ENCODE measurements at places on chromosomes 11 and 22.
A peak's percentile ranks its signal among the peaks of the same experiment; 100 is the strongest.

DNA sequence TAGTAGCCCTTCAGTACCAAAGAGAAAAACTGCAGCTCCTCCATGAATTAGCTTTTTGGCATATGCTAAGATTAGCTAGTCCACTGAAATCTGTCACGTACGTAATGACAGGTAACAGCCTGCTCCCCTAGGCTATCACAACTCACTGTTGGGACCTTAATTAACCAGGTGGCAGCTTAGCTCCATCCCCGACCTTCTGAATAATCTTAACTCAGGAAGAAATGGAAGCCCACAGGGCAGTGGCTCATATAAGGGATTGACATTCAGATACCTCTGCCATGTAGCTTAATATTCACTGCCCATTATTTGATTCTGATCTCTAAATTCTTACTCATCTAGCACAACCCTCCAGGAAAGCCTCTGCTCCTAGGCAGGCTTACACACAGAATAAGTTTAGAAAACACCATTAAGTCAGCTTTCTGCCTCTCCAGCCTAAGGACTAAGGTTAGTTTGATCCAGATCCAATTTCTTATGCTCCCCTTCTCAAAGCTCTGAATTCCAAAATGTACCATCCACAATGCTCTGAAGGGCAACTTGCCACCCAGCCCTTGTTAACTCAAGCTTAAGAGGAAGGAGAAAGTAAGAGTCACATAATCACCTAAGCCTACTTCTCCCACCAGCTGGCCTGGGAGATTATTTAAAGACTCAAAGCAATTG lies 5.0 kb downstream of the HSPA8 start:
- no peak for DNase-seq

DNA sequence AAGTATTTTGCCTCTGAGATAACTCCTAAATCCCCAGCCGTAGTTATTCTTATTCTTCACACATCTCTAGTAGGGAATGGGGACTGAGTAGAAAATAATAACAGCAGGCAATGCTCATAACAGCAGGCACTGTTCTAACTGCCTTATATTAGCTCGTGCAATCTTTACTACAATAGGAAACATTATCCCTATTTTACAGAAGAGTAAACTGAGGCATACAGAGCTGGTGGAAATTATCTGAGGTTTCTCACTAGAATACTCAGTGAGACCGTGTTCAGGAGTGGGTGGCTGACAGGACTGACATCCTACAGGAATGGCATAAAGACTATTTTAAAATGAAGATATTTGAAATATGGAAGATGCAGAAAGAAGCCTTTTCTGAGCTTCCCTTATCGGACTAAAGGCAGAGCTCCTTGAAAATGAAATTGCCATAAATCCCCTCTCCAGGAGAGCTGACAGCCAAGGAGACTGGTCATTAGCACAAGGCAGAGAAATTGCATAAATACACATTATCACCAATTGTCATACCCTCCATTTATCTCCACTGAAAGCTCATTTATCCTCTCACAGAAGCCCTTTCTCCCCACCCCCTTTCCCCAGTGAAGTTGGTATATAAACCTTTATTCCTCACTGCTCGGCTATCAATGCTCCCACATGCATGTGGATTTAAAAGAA lies 93.9 kb downstream of the RASSF10 start:
- no peak for DNase-seq

DNA sequence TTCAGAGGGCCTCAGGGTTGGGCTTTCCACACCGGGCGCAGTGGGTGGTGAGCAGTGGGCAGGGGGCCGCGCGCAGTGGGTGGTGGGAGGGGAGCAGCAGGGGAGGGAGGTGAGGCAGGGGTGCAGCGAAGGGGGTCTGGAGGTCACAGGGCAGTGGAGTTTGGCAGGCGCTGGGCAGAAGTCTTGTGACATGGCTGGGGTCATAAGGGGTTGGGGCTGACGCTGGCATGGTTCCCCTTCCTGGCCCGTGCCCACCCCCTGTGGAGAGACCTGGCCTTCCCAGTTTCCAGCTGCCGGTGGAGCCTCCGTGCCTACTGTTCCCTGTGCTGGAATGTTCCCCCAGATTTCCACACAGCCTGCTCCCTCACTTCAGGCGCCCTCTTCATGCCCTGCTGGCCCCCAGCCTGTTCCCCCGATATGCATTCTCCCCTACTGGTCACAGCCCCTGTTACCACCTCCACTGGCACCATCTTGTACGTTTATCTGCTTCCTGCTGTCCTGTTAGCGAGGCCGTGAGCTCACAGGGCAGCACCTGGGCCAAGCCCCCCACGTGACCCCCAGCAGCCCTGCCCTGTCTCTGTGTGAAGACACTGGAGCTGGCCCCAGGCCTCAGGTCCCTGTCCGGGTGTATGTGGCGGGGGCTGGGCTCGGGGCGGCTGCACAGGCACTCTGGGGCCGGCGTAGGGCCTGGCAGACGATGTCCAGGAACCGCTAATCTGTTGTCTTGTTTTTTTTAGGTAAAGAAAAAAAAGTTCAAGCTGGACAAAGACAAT lies 111.6 kb downstream of the KCNQ1OT1 start:
- no peak for DNase-seq

DNA sequence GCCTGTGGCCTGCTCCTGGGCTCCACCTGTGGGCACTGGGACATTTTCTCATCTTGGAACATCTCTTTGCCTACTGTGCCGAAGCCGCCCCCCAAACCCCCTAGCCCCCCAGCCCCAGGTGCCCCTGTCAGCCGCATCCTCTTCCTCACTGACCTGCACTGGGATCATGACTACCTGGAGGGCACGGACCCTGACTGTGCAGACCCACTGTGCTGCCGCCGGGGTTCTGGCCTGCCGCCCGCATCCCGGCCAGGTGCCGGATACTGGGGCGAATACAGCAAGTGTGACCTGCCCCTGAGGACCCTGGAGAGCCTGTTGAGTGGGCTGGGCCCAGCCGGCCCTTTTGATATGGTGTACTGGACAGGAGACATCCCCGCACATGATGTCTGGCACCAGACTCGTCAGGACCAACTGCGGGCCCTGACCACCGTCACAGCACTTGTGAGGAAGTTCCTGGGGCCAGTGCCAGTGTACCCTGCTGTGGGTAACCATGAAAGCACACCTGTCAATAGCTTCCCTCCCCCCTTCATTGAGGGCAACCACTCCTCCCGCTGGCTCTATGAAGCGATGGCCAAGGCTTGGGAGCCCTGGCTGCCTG lies 1.4 kb downstream of the SMPD1 start:
- DNase-seq: no peak

DNA sequence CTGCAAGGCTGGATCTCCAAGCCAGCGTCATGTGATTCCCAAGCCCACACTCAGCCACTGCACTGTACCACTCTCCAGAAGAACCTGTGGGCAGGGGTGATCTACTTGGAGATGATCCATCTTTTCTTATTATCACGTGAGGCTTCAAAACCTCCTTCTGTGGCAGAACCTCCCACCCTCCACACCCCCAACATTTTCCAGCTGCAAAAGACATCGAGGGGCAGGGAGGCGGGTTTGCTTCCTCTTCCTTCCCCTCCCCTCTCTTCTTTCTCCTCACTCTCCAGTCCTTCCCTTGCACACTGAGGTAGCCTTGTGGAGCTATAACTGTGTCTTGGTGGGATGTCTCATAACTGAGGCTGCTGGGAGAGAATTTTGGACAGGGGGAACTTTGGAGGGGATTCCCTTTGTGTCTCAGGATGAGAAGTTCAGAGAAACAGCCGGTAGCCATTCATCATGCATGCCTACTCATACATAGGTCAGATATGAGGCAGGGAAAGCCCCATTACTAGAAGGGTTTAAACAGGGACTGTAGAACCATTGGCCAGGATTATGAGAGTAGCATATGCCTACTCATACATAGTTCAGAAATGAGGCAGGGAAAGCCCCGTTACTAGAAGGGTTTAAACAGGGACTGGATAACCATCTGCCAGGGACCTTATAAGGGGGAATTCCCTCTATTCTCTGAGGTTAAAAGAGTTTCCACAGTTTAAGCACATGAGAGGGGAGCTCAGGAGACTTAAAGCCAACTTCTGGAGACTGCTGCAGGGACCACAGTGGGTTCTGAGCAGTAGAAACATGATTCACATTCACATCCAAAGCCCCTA lies 420.7 kb upstream of the CADM1 start:
- DNase-seq: peak; percentile 1

- no peak for DNase-seq
These were observed 32.6 kb downstream of the TSPAN4 start for GRCh38 chr11:875203-875602.

- peak; percentile 25 for DNase-seq
These were observed 72.1 kb upstream of the CD44 start for GRCh38 chr11:35066783-35067423.

- no peak for DNase-seq
These were observed 1497.0 kb upstream of the TENM4 start for GRCh38 chr11:80937842-80938241.

DNA sequence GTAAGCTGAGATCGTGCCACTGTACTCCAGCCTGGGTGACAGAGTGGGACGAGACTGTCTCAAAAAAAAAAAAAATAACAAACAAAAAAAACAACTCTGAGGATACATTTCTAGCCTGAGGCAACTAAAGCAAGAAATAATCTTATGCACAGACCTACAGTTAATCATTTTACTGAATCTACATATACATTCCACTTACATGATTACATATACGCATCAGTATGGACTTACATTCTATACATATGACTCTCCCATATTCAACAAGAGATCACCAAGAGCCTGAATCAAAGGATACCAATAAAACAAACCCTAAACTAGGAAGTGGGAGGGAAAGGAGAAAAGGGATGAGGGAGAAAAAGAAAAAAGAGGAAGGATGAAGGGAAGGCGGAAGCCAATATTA lies 1.1 kb downstream of the ALG8 start:
- DNase-seq: no peak

DNA sequence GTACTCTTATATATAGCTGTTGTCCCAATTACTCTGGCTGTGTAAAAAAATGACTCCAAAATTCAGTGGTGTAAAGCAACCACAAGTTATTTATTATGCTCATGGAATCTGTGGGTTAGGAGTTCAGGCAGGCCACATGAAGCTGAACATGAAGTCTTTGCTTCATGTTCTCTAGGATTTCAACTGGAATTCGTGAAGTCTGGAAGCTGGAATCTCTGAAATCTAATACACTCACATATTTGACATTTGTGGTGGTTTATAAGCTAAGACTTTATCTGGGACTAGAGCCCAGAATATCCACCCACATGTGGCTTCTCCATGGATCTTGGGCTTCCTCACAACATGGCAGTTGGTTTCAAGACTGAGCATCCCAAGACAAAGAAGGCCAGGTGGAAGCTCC lies 430.6 kb downstream of the MIAT start:
- no peak for DNase-seq

GRCh38 chr11:84212468-84213390 lies 926.6 kb upstream of the CCDC90B start:
- no peak for DNase-seq

- DNase-seq: no peak
These were observed 793.6 kb downstream of the DLG2 start for GRCh38 chr11:84833488-84834088.

DNA sequence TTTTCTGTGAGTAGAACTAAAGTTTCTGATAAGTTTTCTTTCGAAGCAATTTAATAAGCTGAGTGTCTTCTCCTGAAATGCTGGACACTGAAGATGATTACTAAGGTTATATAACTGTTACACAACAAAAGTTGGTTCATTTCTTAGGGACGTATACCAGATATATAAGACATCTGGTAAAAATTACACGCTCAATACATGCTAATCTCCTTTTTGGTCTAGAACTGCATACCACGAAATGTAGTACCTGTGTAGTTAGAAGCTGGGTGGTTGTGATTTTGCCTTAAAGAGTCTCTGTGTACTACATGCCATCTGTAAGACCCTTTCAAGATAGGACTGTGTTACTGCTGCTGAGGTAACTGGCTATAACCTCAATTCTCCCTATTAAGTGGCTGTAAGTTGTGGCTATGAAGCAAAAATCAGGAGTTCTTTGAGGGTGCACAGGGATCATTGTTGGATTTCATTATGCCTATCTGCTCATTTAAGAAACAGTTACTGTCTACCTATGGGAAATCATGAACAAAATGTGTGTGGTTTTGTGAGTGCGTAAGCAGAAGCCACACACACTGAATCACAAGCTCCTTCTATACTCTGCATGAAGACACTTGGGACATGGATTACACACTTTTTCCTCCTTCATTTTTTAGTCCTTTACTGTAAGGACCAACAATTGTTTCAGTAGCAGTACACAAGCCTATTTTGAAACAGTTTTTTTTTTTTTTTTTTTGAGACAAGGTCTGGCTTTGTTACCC lies 195.9 kb downstream of the SWAP70 start:
- peak; percentile 9 for DNase-seq

DNA sequence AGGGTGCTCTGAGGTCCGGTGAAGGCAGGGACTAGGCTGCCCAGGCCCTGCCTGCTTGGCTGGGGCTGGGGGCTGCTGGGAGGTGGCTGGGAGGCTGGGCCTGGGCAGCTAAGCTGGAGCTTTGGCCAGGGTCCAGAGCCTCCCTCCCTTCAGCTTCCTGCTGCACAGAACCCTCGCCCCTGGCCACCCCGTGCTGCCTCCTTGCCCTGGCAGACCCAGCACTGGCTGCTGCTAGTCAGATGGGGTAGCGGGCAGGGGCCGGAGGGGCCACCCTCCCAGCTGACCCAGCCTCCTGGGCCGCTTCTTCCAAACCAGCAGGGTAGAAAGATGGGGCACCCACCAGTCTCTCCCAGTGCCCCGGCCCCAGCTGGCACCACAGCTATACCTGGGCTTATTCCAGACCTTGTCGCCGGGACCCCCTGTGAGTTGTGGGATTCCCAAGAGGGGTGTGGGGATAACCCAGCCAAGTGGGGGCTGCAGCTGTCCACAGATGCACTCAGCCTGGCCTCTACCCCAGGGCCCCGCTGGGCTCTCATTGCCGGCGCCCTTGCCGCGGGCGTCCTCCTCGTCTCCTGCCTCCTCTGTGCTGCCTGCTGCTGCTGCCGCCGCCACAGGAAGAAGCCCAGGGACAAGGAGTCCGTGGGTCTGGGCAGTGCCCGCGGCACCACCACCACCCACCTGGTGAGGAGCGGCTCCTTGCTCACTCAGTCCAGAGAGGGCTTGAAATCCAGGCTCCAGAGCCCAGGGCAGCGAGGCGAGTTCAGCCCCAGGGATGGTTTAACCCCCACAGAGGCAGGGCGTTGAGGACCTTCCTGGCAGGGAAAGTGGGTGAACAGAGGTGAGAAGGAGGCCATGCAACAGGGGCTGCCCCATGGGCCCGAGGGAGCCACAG lies at the start of gene SYT8:
SYT8 (plus strand) TSS at position 212 of the 892 bp plus-strand sequence; CDS start at position 328, 116 bp downstream.
- DNase-seq: no peak

DNA sequence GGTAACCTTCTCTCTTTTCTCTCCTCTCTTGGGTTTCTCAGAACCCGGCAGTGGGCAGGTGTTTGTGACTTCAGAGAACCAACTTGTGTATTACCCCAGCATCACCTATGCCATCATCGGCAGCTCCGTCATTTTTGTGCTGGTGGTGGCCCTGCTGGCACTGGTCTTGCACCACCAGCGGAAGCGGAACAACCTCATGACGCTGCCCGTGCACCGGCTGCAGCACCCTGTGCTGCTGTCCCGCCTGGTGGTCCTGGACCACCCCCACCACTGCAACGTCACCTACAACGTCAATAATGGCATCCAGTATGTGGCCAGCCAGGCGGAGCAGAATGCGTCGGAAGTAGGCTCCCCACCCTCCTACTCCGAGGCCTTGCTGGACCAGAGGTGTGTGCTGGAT lies 62.2 kb downstream of the COMMD9 start:
- DNase-seq: no peak
